SJCRH30 (cell line): ENCODE measurements at places on chromosomes 5 and 9.

GRCh38 chr5:80961376-80962281 is 1.5 kb downstream of the RASGRF2 start:
- peak; percentile 33 for DNase-seq

- peak; percentile 36 for DNase-seq
Measured at GRCh38 chr5:74579215-74579614, 61.3 kb downstream of the ENC1 start.

DNA sequence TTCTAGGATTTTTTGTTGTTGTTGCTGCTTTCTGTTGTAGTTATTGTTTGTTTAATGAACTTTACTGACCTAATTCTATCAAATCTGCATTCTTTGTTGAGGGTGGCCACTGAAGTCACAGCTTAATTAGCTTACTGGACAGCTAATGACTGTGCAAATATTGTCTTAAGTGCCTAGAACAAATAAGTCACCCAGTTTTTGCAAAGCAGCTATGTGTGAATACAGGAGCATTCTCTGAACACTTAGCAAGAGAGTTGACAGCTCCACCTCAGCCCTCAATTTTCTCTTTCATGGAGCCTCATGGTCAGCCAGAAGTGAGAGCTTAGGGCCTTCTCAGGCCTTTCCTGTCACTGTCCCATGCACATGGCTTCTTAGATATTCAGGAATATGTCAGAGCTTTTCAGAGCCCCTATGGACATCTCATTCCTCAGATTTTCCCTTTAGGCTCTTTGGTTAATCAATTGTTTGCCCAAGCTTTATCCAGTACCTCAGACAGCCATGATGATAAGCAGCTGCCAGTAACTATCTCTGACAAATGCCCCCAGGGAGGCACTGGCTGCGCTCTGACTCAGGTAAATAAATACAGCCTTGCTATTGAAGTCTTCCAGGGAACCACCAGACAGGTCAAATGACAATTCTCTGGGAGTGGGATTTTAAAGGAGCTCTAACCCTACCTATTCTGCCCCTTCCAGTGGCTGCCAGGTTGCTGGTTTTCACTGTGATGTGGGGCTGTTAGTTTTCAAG is 241.4 kb upstream of the IL12B start:
- DNase-seq: no peak

DNA sequence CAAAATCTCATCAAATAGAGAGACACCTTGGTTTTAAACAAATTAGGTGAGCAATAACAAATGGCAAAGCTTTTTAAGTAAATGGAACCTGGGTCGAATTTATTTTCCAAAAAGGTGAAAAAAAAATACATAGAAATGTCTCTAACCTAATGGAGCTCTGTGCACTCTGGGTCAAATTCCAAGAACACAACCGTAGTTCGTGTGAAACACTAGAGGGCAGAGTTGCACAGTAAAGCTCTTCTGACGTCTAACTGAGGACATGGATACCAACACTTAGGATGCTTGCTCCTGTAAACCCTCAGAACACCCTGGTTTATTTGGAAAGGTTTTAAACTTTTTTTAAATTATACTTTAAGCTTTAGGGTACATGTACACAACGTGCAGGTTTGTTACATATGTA is 18.9 kb downstream of the MARCHF11 start:
- DNase-seq: peak; percentile 71

- no peak for DNase-seq
Measured at GRCh38 chr5:160420331-160420610, 1.4 kb upstream of the PTTG1 start.

DNA sequence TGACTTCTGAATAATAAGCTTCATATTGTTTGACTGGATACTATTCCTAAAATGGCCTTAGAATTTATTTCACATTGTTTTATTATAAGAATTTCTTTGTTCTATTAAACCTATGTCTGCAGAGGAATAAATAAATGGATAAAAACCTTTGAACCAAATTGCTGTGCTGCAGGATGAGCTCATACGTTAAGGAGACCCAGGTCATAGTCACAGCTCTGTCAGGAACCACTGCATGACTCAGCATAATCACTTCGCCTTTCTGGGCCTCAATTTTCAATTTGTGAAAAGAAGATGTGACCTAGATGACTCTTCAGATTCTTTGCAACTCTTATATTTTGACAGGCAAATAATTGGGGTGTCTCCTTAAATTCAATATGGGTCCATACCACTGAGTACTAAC is 36.7 kb upstream of the HMHB1 start:
- DNase-seq: no peak

- DNase-seq: no peak
Measured at GRCh38 chr9:95670122-95670521, 153.4 kb upstream of the PTCH1 start.

GRCh38 chr9:91690540-91691249 is 259.3 kb downstream of the ROR2 start:
- no peak for DNase-seq

GRCh38 chr5:135341016-135341666 is 57.9 kb downstream of the MACROH2A1 start:
- DNase-seq: no peak

DNA sequence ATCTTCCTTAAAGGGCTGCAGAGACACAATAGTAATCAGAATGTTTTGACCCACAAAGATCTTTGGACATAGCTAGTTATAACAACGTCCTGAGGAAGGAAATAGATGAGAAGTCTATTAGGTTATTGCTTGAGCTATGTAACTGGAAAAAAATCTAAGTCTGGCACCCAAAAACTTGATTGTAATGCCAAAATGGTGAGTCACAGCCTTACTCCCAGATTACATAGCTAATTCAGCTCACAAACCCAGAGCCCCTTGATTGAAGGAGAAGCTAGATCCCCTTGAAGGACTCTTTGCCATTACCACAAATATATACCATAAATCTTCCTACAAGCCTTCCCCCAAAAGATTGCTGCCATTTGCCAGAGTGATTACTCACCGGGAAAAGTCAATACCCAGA is 341.8 kb upstream of the KIF2A start:
- no peak for DNase-seq

DNA sequence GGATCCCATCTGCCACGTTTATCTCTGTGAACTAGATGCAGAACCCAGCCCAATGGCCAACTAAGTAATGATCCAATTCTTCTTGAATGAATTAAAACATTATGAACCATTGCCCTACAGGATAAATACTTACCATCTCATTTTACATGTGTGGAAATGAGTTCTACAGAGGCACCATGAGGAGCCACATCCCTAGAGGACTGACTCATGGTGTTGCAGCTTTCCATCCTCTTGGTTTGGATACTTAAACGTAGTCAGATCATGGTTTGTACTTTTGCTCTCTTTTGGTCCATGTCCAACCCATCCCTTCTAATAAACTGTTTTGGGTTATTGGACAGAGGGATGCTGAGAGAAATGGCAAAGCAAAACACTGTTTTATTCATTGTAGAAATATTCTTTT is 484.8 kb downstream of the EBF1 start:
- no peak for DNase-seq

DNA sequence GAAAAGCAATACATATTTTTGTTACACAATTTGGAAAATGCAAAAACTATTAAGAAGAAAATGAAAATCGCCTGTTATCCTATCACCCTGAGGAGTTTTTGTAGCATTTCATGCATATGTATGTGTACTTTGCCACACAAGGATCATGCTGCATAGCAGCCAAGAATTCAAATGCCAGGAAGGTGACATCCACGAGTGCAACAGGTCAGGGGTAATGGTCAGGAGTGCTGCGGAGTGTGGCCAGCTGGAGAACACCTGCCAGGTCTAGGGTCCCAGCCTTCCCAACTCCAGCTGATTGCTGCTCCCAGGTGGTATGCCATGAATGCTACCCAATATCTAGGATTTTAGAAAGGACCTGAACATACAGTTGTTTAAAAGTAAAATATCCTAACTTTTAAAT is 617.1 kb downstream of the PRELID2 start:
- DNase-seq: no peak

- no peak for DNase-seq
Measured at GRCh38 chr5:124460642-124461041, 285.8 kb downstream of the ZNF608 start.

DNA sequence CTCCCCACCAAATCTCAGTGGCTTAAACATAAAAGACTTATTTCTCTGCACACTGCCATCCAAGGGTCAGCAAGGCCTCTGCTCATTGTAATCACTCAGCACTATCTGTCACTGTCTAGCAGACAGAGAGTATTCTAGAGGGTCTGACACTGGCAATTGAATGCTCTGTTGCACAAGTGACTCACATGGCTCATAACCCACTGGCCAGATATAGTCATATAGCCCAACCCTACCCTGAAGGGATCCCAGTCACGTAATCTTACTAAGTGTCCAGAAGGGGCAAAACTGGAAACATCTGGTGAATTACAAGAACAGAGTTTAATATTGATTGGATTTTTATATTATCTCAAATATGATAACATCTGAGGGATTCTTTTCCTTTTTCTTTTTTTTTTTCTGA is 80.7 kb downstream of the TSSK1B start:
- DNase-seq: no peak

GRCh38 chr5:3284506-3284905 is 311.1 kb upstream of the IRX1 start:
- DNase-seq: no peak

DNA sequence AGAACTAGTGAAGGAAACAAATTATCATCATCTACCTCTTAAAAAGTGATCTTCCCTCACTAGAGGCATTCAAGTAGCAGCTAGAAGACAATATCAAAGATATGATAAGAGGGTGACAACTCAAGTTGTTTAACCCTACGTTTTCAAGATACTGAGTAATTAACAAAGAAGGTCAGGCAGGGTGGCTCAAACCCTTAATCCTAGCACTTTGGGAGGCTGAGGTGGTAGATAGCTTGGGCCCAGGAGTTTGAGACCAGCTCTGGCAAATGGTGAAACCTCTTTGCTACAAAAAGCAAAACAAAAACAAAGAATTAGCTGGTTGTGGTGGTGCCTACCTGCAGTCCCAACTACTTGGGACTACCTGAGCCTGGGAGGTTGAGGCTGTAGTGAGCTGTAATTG is 408.2 kb upstream of the TUSC1 start:
- no peak for DNase-seq

DNA sequence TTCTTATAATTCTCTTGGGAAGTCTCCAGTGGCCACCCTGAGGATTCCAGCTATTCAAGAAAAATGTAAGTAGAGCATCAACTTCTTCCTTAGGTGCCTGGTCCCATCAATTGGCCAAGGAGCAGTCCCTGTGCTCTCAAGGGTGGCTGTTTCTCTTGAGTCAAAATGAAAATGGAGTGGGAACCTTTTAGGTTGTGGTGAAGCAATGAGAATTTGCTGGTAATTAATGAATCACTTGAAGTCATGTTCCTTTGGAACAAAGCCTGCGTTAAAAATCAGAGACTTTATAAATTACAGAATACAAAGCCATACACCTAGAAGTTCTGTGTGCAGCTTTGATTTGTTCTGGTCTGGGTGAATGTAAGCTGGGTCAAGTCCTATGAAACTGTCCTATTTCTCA is 48.9 kb downstream of the IL31RA start:
- no peak for DNase-seq

DNA sequence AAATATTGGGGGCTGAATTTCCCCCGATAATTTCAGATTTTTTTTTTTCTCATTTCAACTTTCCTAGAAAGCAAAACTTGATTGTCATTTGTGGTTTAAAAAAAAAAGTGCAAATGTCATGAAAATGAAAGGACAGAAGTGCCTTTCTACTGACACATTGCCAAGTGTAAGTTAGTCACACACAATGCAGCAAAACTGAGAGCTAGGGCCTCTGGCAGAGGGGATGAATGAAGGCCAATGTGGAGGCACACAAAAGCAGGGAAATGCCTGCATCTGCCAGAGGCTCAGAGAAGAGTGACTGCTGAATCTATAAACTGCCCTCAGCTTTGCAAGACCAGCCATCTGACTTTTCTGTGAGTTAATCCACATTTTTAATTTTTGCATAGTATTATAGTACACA is 6.8 kb upstream of the IFNA5 start:
- no peak for DNase-seq

- peak; percentile 73 for DNase-seq
Measured at GRCh38 chr5:34043099-34043876, at the start of gene C1QTNF3. C1QTNF3 (minus strand) TSS chr5:34043213; CDS start chr5:34043125, 88 bp downstream.

- DNase-seq: no peak
Measured at GRCh38 chr9:111866976-111867375, 29.6 kb upstream of the UGCG start.
